ENCODE measurements at places on chromosomes 1 and 21.

- H3K27me3 ChIP-seq: no peaks in the 10 kb centered on the region
- H3K4me1 ChIP-seq: peaks cover 7% of the 10 kb centered on the region
- H3K36me3 ChIP-seq: no peaks in the 10 kb centered on the region
Observed at GRCh38 chr1:185853739-185854138, 119.5 kb downstream of the HMCN1 start.

GRCh38 chr1:60695716-60696171 is 386.6 kb upstream of the NFIA start:
- H3K4me3 ChIP-seq: no peak overlapping the region
- H3K4me1 ChIP-seq: no peaks in the 10 kb centered on the region
- no peaks in the 10 kb centered on the region for H3K27me3 ChIP-seq
- H3K27ac ChIP-seq: no peak overlapping the region

DNA sequence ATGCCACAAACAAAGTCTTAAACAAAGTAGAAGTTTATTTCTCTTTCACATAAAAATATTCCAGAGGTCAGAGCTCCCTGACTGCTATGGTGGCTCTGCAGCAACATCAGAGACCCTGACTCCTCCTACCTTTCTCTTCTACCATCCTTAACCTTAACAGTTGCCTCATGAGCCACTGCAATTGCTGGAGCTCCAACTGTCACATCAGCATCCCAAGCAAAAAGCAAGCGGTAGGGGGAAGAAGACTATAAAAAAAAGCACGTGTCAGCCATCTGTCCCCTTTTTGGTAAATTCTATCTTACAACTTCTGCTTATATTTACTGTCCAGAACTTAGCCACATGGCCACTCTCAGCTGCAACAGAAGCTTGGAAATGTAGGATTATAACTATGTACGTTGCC is 21.8 kb upstream of the H6PD start:
- no peaks in the 10 kb centered on the region for H3K27me3 ChIP-seq
- no peaks in the 10 kb centered on the region for H3K4me1 ChIP-seq
- no peak overlapping the region for H3K4me3 ChIP-seq
- no peaks in the 10 kb centered on the region for H3K36me3 ChIP-seq
- H3K27ac ChIP-seq: no peak overlapping the region
- no peak for DNase-seq

DNA sequence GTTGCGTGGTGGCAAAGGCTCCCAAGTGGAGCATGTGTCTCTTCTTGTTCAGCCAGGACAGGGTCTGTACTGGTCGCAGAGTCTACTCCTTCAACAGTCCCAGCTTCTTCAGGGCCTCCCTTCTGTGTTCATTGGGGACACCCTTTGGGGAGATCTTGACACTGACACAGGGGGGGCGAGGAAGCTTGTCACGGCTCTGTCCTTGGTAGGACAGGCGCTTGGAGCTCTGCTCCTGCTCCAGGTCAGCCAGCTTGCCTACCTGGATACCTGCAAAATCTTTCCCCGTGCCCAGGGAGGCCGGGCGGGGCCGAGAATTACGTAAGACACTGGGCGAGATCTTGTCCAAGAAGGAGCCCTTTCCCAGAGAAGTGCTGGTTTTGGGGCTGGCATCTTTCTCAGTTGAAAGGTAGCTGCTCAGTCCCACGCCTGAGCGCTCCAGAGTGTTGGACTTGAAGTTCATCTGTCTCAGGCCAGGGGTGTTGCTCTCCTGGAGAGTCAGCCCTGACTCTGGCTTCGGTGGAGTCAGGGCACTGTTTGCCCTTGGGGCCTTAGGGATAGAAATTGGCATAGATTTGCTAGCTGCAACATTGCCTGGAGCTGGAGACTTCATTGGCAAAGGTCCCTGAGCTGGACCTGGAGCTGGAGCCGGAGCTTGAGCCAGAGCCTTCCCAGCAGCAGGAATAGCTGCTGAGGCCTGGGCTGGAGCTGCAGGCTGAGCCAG is 10.5 kb downstream of the C1orf116 start:
- peak overlapping the region; percentile 97 for H3K27ac ChIP-seq
- no peaks in the 10 kb centered on the region for H3K27me3 ChIP-seq
- DNase-seq: no peak
- no peak overlapping the region for H3K4me3 ChIP-seq

DNA sequence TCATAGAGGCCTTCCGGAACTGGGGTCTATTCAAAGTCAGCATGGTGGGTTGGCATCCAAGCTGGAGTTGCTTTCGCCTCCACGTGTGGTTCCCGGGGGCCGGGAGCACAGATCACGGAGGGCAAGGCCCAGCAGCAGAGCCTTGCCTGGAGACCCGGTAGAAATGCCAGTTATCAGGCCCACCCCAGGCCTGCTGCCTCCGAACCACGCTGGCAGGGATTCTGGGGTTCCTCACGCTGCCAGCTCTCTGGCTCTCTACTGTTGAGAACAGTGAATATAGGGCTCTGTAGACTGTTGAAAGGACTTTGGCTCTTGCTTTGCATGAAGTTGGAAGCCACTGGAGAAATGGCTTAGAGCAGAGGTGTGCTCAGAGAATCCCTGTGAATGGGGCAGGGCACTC is 127.5 kb downstream of the RIPK4 start:
- no peaks in the 10 kb centered on the region for H3K36me3 ChIP-seq
- H3K4me3 ChIP-seq: no peak overlapping the region
- H3K4me1 ChIP-seq: peaks cover 9% of the 10 kb centered on the region
- no peaks in the 10 kb centered on the region for H3K27me3 ChIP-seq

GRCh38 chr1:104706631-104707147 is 957.0 kb downstream of the AMY1C start:
- no peaks in the 10 kb centered on the region for H3K36me3 ChIP-seq
- no peak for DNase-seq
- H3K4me3 ChIP-seq: no peak overlapping the region
- no peak overlapping the region for H3K27ac ChIP-seq
- H3K4me1 ChIP-seq: no peaks in the 10 kb centered on the region

GRCh38 chr1:108553905-108554304 is 6.0 kb upstream of the EEIG2 start:
- H3K27me3 ChIP-seq: no peaks in the 10 kb centered on the region
- H3K27ac ChIP-seq: no peak overlapping the region
- DNase-seq: no peak
- H3K4me1 ChIP-seq: no peaks in the 10 kb centered on the region
- H3K4me3 ChIP-seq: no peak overlapping the region

DNA sequence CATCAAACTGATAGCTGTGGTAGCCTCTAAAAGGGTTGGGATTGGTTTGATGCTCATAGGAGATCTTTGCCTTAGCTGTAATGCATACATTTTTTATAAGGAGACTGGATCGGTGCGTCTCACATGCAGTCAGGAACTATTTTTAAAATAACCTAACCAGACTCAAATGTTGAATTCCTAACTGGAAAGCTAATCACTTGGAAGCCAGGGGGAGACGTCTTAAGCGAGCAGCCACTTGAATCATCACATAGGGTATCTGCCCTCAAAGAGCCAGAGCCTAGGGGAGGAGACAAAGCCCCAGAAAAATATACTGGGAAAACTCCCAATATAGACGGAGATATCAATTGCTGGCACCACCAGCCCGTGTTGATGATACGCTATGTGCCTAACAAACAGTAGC is 61.7 kb upstream of the PUM1 start:
- no peak for DNase-seq
- no peak overlapping the region for H3K27ac ChIP-seq
- no peaks in the 10 kb centered on the region for H3K4me1 ChIP-seq
- H3K27me3 ChIP-seq: no peaks in the 10 kb centered on the region
- no peak overlapping the region for H3K4me3 ChIP-seq
- H3K36me3 ChIP-seq: no peaks in the 10 kb centered on the region

DNA sequence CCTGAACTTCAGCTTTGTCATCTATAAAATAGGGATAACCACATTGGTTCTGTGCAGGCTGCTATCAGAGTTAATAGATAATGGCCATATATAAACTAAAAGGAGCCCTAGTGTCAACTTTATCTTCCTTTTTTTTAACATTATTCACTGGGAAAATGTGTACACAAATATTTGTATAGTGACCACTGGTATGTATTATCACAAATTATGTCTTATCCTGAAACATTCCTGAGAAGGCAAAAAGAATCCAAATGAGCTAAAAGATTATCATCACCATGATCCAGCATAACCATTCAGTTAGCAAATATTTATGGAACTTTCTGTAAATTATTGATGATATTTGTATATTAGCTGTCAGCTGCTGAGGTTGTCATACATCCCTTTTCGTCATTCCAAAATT is 16.6 kb downstream of the ANGPTL3 start:
- no peak overlapping the region for H3K27ac ChIP-seq
- H3K4me1 ChIP-seq: no peaks in the 10 kb centered on the region
- DNase-seq: no peak
- H3K27me3 ChIP-seq: no peaks in the 10 kb centered on the region

DNA sequence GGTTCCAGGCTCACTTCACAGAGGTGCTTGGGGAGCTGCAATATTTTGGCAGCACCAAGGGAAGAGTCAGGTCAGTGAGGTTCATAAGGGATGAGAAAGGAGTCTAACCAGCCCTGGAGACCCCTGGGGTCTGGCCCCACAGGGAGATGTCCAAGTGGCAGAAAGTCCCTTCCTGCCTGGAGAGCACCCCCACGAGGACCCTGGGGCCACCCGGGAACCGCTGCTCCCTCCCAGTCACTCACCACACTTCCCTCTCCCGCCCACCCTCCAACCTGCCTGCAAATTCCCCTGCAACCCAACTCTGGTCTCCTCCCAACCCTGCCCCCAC is 6.5 kb upstream of the ITGB2 start:
- H3K27me3 ChIP-seq: peaks cover 8% of the 10 kb centered on the region
- no peak overlapping the region for H3K4me3 ChIP-seq
- H3K27ac ChIP-seq: peak overlapping the region; percentile 64
- no peaks in the 10 kb centered on the region for H3K36me3 ChIP-seq
- no peak for DNase-seq

GRCh38 chr1:51956528-51957509 is 33.7 kb downstream of the RAB3B start:
- no peak overlapping the region for H3K4me3 ChIP-seq
- peaks cover 21% of the 10 kb centered on the region for H3K27me3 ChIP-seq
- DNase-seq: no peak
- H3K27ac ChIP-seq: no peak overlapping the region
- H3K36me3 ChIP-seq: no peaks in the 10 kb centered on the region
- no peaks in the 10 kb centered on the region for H3K4me1 ChIP-seq

GRCh38 chr1:15639931-15640330 is 22.7 kb downstream of the DDI2 start:
- DNase-seq: no peak
- no peak overlapping the region for H3K4me3 ChIP-seq
- H3K27me3 ChIP-seq: no peaks in the 10 kb centered on the region
- H3K36me3 ChIP-seq: peaks cover 100% of the 10 kb centered on the region
- no peaks in the 10 kb centered on the region for H3K4me1 ChIP-seq

DNA sequence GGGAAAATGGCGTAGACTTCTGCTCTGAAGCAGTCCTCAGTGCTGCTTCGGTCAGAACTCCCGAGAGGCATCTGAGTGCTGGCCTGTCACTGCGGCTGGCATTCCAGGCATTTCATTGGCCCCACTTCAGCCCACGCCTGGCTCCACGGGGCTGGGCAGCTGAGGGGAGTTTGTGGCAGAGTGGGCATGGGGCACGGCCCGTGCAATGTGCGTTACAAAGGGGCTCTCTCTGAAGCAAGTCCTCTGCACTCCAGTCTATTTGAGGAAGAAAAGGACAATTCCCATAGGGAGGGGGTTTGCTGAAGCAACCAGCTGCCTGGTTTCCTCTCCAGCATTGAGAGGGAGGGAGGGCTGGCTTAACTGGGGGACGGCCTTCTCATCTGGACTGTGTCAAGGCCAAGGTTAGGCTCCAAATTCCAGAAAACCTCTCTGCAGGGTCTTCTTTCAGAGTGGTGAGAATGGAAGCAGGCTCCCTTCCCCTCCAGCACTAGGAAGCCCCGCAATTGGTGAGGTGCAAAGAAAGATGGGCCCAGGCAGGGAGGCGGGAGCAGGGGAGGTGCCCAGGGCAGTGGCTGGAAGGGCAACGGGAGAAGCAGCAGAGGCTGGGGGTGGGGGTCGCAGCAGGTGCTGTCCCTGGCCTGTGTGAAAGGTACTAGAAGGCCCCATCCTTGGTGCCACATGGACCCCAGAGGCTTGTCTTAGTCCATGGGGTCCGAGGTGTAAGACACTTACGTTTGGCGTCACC is 21.1 kb upstream of the GPR157 start:
- H3K36me3 ChIP-seq: peaks cover 4% of the 10 kb centered on the region
- no peak for DNase-seq
- no peaks in the 10 kb centered on the region for H3K4me1 ChIP-seq
- H3K27ac ChIP-seq: no peak overlapping the region

DNA sequence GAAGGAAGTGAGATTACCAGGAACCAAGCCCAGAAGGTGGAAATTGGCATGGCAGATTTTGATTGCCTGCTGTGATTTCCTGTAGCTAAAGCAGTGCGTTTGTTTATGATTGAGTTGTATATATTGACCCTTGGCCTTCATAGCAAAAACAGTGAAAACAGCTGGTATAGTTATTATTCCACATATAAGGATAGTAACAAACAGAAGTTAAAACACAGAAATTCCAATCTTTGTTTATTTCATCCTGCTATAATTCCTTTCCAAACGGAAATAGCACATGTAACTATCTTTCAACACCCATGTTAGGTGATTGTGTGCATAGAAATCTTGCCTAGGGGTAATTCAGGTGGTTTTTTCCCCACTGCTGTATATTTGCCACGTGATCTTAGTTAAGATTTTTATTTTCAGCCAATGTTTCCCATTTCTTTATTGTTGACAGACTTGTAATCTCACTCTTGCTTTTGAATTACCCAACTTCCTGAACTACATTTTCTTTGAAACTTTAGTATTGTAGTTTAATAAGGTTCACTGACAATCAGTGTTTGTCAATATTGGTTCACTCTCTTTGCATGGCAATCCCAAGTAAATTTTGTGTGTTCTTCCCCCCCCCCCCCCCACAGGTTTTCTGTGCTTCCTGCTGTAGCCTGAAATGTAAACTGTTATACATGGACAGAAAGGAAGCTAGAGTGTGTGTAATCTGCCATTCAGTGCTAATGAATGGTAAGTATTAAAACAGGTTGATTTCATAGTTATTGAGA is 102.7 kb downstream of the CC2D1B start:
- no peak overlapping the region for H3K27ac ChIP-seq
- H3K4me3 ChIP-seq: no peak overlapping the region
- H3K4me1 ChIP-seq: no peaks in the 10 kb centered on the region
- no peaks in the 10 kb centered on the region for H3K36me3 ChIP-seq

DNA sequence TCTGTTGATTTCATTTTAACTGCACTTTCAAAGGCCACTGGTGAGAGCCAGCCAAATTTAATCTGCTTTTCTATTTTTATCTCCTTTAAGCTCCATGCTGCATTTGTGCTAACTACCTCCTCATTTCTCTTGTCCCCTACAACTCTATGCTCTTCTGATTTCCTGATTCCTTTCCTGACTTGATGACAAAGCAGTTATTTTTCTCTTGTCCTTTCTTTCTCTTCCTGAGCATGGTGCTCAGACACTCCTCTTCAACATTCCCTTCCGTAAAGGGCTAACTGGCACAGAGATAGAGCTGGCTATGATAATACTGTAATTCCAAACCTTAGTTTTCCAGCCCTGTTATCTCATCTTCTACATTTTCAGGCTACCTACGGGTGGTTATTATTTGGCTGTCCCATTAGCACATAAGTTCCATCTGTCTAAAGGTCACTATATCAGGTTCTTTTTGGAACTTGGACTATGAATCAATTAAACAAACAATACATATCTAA is 6.8 kb upstream of the BCAS2 start:
- H3K27me3 ChIP-seq: no peaks in the 10 kb centered on the region
- no peak for DNase-seq
- H3K4me3 ChIP-seq: no peak overlapping the region
- H3K36me3 ChIP-seq: peaks cover 94% of the 10 kb centered on the region
- no peak overlapping the region for H3K27ac ChIP-seq

GRCh38 chr1:46036894-46037839 is 95.3 kb downstream of the PIK3R3 start:
- H3K4me3 ChIP-seq: no peak overlapping the region
- H3K27me3 ChIP-seq: no peaks in the 10 kb centered on the region
- no peaks in the 10 kb centered on the region for H3K36me3 ChIP-seq
- DNase-seq: peak; percentile 22
- H3K27ac ChIP-seq: no peak overlapping the region
- peaks cover 42% of the 10 kb centered on the region for H3K4me1 ChIP-seq
